ENCODE measurements at places on chromosomes 6 and 20. TPM values are rescaled to one million over a fixed set of nuclear protein-coding genes. Genes with fewer than 3 reads are reported as not detected.

Gene CSNK2B
- total RNA-seq = 70.1 TPM

Gene LY6G5B
- total RNA-seq = 3.7 TPM

Gene DUSP15
- 12.5 TPM for total RNA-seq

Gene THBS2
- total RNA-seq = 14.1 TPM

Gene ABCC10
- total RNA-seq = 23.8 TPM

Gene POPDC3
- 1.2 TPM for total RNA-seq

Gene PNRC1
- 81.0 TPM for total RNA-seq

Gene DYNLT2
- total RNA-seq = 2.5 TPM

Gene ALDH8A1
- 3.7 TPM for total RNA-seq

Gene KLHDC3
- 118 TPM for total RNA-seq

Gene OR2B6
- total RNA-seq = not detected

Gene OR2H1
- not detected for total RNA-seq

Gene RSPO3
- total RNA-seq = 3.7 TPM

Gene FNDC1
- 0.46 TPM for total RNA-seq

Gene TBXT
- total RNA-seq = not detected

Gene HLA-DPB1
- total RNA-seq = 8.3 TPM

Gene YTHDF1
- total RNA-seq = 24.9 TPM

Gene HUS1B
- 1.4 TPM for total RNA-seq

Gene TLDC2
- 1.2 TPM for total RNA-seq

Gene MTRF1L
- total RNA-seq = 20.5 TPM

Gene GRIK2
- total RNA-seq = 139 TPM

Gene HTR1E
- total RNA-seq = 3.7 TPM

Gene TULP1
- total RNA-seq = not detected

Gene SPEF1
- total RNA-seq = 5.1 TPM

Gene C20orf96
- 7.2 TPM for total RNA-seq

Gene CGA
- total RNA-seq = not detected

Measured in diencephalon (tissue), 1 donor.